ENCODE measurements at places on chromosomes 12 and 14. TPM values are rescaled to one million over a fixed set of nuclear protein-coding genes. Genes with fewer than 3 reads are reported as not detected.

Gene MORN3
- total RNA-seq: 1.0 TPM

DNA sequence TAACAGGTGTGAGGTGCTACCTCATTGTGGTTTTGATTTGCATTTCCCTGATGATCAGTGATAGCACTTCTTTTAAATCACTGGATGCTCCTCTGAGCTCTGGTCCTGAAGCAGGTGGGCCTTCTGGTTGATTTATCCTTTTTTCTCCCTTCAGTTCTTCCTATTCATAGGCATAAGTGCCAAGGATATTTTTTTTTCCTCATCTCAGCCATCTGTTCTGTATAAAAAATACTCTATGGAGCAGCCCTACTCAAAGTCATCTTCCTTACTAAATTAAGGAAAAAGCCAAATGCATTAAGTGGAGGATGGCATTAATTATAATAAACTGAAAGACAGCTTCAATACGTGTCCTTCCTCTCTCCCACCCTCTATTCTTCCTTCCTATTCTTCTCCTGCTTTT, 18.4 kb downstream of the SPIC start:
- no peaks in the 10 kb centered on the region for H3K4me1 ChIP-seq
- DNase-seq: no peak
- H3K4me3 ChIP-seq: no peak overlapping the region
- H3K27me3 ChIP-seq: no peaks in the 10 kb centered on the region
- H3K36me3 ChIP-seq: no peaks in the 10 kb centered on the region

Gene SIX6
- not detected for total RNA-seq

GRCh38 chr14:99241325-99242010, 30.5 kb downstream of the BCL11B start:
- no peak overlapping the region for H3K4me3 ChIP-seq
- H3K36me3 ChIP-seq: no peaks in the 10 kb centered on the region
- H3K27ac ChIP-seq: peak overlapping the region; percentile 84
- H3K4me1 ChIP-seq: peaks cover 26% of the 10 kb centered on the region

Gene POLE2
- total RNA-seq: 1.8 TPM

Gene ARMH4
- 1.5 TPM for total RNA-seq

DNA sequence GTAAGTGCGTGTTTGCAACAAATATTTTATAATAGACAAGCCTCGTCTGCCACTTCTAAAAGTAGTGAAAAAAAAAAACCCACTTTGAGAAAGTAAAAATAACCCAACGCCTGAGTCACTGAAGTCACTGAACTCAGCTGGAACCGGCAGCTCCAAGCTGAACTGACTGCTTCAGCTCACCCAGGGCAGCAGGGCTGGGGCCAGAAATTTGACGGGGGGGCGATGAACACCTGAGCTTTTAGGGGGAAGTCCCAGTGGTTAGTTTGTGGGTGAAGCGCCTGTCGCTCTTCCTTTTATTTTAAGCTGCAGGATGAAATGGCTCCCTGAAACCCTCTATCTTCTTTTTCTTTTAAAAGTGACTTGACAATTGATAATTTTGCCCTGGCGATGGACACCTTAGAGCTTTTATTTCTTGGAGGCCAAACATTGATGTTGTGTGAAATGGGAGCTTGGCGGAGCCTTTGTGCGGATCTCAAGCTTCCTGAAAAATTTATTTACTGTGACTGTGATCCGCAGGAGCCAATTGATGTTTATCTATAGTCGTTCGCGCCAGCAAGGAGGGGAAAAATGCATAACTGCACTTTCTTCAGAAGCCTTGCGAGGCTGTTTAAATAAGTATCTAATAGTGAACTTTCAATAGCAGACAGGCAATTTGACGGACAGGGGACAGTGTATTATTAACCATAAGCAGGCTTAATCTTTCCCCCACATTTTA, 173.2 kb upstream of the MYL2 start:
- no peak overlapping the region for H3K4me3 ChIP-seq
- no peaks in the 10 kb centered on the region for H3K27me3 ChIP-seq
- H3K27ac ChIP-seq: no peak overlapping the region
- H3K36me3 ChIP-seq: no peaks in the 10 kb centered on the region

DNA sequence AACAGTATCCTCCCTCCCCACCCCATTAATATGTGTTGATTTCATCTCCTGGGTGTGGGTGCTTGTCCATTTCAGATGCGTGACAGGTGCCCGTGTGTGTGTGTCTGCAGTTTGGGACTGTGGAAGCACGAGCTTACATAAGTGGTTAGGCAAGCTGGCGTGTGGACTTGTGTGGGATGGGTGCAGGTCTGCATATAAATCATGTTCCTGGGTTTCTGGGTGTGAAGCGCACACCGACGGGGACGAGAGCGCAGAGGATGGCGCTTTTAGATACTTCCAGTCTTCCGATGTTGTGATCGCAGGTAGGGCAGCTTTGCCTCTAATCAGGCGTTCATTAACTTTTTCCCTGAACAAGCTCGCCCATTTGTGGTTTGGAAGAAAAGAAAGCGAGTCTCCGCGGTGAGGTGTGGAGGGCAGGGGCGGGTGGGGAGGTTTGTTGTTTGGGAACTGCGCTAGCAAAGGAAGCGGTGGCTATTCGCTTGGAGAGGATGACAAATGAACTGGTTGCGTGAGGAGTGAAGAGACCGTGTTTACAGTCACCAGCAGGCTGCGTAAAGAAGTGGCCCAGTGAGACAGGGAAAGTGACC, 865 bp downstream of the RGS6 start:
- H3K4me1 ChIP-seq: peaks cover 14% of the 10 kb centered on the region
- no peak overlapping the region for H3K27ac ChIP-seq
- no peaks in the 10 kb centered on the region for H3K36me3 ChIP-seq

- H3K27me3 ChIP-seq: no peaks in the 10 kb centered on the region
- no peaks in the 10 kb centered on the region for H3K4me1 ChIP-seq
- H3K27ac ChIP-seq: no peak overlapping the region
- DNase-seq: no peak
- no peaks in the 10 kb centered on the region for H3K36me3 ChIP-seq
Observed at GRCh38 chr12:107115119-107115518, 21.8 kb upstream of the CRY1 start.

Gene KRT74
- total RNA-seq: not detected

DNA sequence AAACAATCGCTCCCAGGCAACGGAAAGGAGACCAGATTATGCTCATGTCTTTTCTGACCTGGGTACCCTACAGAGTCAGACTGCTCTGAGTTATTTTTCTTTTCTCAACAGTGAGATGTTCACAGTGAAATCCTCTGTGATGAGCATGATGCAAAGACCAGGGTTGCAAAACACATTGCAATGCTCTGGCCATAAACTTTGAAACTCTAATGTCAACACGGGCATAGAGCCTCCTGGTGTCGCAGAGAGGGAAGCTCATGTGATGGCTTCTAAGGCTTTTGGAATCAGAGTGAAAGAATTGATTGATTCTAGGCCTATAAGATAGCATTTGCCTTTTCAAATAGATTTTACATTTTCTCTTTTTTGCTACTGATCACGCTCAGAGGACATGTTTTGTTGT, 193.4 kb downstream of the RASSF9 start:
- H3K4me3 ChIP-seq: no peak overlapping the region
- H3K4me1 ChIP-seq: no peaks in the 10 kb centered on the region
- H3K27ac ChIP-seq: no peak overlapping the region
- H3K27me3 ChIP-seq: no peaks in the 10 kb centered on the region

GRCh38 chr12:9064815-9065606, 50.7 kb downstream of the A2M start:
- H3K4me1 ChIP-seq: peaks cover 34% of the 10 kb centered on the region
- H3K4me3 ChIP-seq: peak overlapping the region; percentile 70
- peak; percentile 80 for DNase-seq
- H3K36me3 ChIP-seq: peaks cover 20% of the 10 kb centered on the region
- H3K27ac ChIP-seq: peak overlapping the region; percentile 81
- peaks cover 6% of the 10 kb centered on the region for H3K27me3 ChIP-seq

DNA sequence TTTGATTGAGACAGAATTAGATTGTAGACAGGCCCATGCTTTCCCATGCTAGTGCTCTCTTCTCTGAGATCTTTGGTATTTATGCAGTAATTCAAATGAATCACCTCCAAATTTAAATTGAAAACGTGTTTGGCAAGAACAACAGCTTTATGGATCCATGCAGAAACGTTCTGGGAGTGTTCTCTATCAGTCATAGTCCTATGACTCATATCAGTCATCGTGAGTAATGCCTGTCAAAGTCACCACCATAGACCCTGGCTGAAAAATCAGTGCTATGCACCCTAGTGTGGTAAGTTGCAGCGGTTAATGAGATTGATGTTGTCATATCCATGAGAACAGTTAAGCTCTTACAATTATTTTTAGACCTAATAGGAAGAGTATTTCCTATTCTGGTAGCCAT, 90.1 kb upstream of the FOXG1 start:
- no peaks in the 10 kb centered on the region for H3K36me3 ChIP-seq
- DNase-seq: no peak
- no peaks in the 10 kb centered on the region for H3K27me3 ChIP-seq
- H3K4me1 ChIP-seq: no peaks in the 10 kb centered on the region
- H3K4me3 ChIP-seq: no peak overlapping the region

GRCh38 chr12:49054524-49054923, 6.1 kb downstream of the KMT2D start:
- H3K27me3 ChIP-seq: no peaks in the 10 kb centered on the region
- H3K4me3 ChIP-seq: no peak overlapping the region
- DNase-seq: peak; percentile 76
- H3K36me3 ChIP-seq: peaks cover 57% of the 10 kb centered on the region
- H3K27ac ChIP-seq: no peak overlapping the region

Gene WSCD2
- total RNA-seq: 0.23 TPM

- DNase-seq: no peak
- no peaks in the 10 kb centered on the region for H3K36me3 ChIP-seq
- H3K27me3 ChIP-seq: no peaks in the 10 kb centered on the region
- H3K4me3 ChIP-seq: no peak overlapping the region
- no peak overlapping the region for H3K27ac ChIP-seq
- no peaks in the 10 kb centered on the region for H3K4me1 ChIP-seq
Observed at GRCh38 chr12:131591136-131591535, 119.8 kb upstream of the SFSWAP start.

DNA sequence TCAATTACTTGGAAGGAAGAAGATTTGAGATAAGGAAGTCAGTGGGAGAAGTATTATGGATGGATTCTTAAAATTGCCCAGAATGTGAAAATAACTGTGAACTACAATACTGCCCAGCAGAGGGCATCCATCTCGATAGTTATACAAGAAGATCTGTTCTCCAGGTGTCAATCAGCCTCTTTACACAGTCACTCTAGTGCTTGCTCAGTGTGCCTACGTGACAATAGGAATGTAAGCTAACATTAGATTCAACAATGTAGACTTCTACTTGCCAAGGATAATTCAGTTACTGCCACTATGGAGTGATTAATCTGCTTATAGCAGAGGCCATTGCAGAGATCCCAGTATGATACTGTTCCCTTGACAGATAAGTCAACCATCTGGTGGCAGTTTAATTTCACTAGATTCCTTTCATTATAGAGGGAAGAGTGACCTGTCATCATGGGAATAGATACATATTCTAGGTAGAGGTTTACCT, 10.6 kb upstream of the MAP4K5 start:
- no peaks in the 10 kb centered on the region for H3K27me3 ChIP-seq
- H3K27ac ChIP-seq: no peak overlapping the region
- no peak overlapping the region for H3K4me3 ChIP-seq
- no peaks in the 10 kb centered on the region for H3K4me1 ChIP-seq
- DNase-seq: no peak
- H3K36me3 ChIP-seq: no peaks in the 10 kb centered on the region

GRCh38 chr14:97196336-97196735, 399.2 kb downstream of the VRK1 start:
- no peaks in the 10 kb centered on the region for H3K27me3 ChIP-seq
- no peaks in the 10 kb centered on the region for H3K36me3 ChIP-seq
- no peaks in the 10 kb centered on the region for H3K4me1 ChIP-seq

- H3K27ac ChIP-seq: no peak overlapping the region
- no peaks in the 10 kb centered on the region for H3K27me3 ChIP-seq
- no peak for DNase-seq
- no peak overlapping the region for H3K4me3 ChIP-seq
- no peaks in the 10 kb centered on the region for H3K36me3 ChIP-seq
- H3K4me1 ChIP-seq: no peaks in the 10 kb centered on the region
Observed at GRCh38 chr14:46490238-46490685, 161.3 kb downstream of the RPL10L start.

DNA sequence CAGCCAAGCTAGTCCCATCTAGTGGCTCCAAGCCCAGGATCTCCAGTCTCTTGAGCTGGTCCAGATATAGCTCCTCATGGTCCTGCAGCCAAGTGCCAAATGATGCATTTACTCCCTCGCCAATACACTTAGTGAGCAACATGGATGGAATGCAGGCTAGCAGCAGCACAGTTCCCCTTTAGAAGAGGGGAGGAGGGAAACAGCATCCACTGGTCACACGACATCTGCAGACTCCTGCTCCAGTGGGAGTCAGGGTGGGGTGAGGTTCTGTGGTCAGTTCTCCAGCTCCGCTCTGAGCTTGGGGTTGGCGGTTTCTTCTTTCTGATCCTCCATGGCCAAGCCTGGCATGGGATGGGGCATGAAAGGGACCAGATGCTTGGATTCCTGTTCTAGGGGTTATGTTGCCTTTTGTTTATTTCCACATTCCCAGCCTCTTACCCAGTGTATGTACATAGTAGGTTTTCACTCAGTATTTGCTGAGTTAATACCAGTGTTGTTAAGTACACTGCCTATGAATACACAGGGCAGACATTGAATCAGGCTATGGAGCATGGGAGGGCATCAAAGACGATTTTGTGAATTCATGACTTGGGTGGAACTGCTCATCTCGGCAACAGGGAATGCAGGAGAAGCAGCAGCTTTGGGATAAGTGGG, 57.3 kb downstream of the GALNT16 start:
- peak; percentile 41 for DNase-seq
- H3K27ac ChIP-seq: peak overlapping the region; percentile 54
- H3K36me3 ChIP-seq: no peaks in the 10 kb centered on the region

GRCh38 chr12:121110211-121110940, 22.3 kb upstream of the P2RX7 start:
- H3K36me3 ChIP-seq: no peaks in the 10 kb centered on the region
- peaks cover 10% of the 10 kb centered on the region for H3K4me1 ChIP-seq
- DNase-seq: no peak
- H3K27me3 ChIP-seq: no peaks in the 10 kb centered on the region

Gene MSRB3
- total RNA-seq: 25.0 TPM

GRCh38 chr14:67508956-67509355, 20.4 kb upstream of the TMEM229B start:
- DNase-seq: no peak
- peaks cover 30% of the 10 kb centered on the region for H3K4me1 ChIP-seq
- H3K27ac ChIP-seq: peak overlapping the region; percentile 1
- H3K36me3 ChIP-seq: no peaks in the 10 kb centered on the region
- H3K4me3 ChIP-seq: no peak overlapping the region

Gene IL31
- not detected for total RNA-seq

Gene SPX
- total RNA-seq: 1.1 TPM

DNA sequence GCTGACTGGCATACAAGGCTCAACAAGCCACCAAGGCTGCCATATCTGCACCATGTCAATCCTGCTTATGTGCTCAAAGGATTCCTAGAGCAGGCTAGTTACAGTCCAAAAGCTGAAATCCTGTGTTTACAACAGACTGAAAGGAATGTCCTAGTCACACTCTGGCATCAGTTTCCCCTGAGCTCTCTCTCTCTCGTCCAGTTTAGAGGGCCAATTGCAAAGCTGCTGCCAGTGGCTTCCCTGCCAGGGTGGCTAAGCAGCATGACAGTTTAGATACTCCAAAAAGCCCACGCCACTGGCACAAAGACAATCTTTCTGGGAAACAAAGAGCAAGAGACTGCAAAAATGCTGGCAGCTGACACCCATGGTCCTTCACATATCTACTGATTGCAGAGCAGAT, 392.1 kb downstream of the RPS29 start:
- no peak overlapping the region for H3K27ac ChIP-seq
- DNase-seq: no peak
- no peaks in the 10 kb centered on the region for H3K4me1 ChIP-seq
- no peak overlapping the region for H3K4me3 ChIP-seq
- H3K27me3 ChIP-seq: no peaks in the 10 kb centered on the region
